ENCODE measurements at places on chromosomes 6 and 20.

DNA sequence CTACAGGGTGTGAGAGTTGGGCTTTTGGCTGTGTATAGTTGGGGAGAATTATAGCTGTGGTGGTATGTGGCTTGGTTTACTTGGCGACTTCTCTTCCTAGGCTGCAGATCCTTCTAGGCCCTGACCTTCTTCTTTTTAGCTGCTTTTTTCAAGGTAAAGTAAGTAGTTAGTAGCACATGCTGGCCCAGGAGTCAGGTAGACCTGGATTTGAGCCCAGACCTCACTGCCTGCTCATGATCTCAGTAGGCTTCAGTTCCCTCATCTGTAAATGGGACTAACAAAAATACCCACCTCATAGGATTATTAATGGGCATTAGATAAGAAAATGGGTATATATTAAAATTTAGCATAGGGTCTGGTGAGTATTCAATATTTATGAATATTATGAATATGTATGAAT, 17.4 kb upstream of the TMEM217 start:
- no peak for DNase-seq

GRCh38 chr20:53594068-53595017, 704 bp upstream of the ZNF217 start:
- peak; percentile 97 for DNase-seq

DNA sequence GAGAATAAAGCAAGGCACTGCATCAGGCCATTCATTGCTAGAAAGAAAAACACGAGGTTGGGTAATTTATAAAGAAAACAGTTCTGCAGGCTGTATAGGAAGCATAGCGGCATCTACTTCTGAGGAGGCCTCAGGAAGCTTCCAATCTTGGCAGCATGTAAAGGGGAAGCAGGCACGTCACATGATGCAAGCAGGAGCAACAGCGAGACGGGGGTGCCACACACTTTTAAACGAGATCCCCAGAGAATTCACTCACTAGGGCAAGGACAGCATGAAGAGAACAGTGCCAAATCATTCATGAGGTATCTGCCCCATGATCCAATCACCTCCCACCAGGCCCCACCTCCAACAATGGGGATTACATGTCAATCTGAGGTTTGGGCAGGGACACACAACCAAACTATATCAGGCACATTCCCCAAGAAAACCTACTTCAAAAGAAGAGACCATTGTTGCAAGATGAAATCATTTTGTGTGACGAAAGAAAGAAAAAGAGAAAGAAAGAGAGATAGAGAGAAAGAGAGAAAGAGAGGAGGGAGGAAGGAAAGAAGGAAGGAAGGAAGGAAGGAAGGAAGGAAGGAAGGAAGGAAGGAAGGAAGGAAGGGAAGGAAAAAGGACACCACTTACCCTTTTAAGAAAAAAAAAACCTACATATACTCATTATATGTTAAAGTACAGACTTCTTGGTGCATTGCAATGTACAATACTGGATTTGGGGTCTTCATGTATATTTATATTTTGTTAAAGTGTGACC, 95.9 kb upstream of the PLEKHG1 start:
- no peak for DNase-seq

GRCh38 chr6:123240626-123241025, 244.6 kb downstream of the CLVS2 start:
- no peak for DNase-seq

- no peak for DNase-seq
These were observed 38.0 kb downstream of the C20orf203 start for GRCh38 chr20:32635764-32636163.

DNA sequence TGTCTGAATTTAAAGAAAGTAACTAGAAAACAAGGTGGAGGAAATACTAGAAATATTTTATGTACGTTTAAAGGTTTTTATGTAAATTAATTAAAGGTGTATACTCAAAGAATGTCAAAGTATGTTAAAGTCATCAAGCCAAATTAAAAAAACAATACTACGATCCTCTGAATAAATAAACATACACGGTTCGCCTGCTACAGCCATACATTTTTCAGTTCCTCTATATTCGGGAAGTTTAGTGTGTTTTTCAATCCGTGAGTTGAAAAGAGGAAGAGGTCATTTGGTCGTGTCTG, 626 bp downstream of the STX7 start:
- no peak for DNase-seq

Data from NCI-H2107 (cell line).